ENCODE measurements at places on chromosomes 5 and 9.

- no peak for DNase-seq
Observed at GRCh38 chr5:137486707-137487106, 12.4 kb downstream of the SPOCK1 start.

DNA sequence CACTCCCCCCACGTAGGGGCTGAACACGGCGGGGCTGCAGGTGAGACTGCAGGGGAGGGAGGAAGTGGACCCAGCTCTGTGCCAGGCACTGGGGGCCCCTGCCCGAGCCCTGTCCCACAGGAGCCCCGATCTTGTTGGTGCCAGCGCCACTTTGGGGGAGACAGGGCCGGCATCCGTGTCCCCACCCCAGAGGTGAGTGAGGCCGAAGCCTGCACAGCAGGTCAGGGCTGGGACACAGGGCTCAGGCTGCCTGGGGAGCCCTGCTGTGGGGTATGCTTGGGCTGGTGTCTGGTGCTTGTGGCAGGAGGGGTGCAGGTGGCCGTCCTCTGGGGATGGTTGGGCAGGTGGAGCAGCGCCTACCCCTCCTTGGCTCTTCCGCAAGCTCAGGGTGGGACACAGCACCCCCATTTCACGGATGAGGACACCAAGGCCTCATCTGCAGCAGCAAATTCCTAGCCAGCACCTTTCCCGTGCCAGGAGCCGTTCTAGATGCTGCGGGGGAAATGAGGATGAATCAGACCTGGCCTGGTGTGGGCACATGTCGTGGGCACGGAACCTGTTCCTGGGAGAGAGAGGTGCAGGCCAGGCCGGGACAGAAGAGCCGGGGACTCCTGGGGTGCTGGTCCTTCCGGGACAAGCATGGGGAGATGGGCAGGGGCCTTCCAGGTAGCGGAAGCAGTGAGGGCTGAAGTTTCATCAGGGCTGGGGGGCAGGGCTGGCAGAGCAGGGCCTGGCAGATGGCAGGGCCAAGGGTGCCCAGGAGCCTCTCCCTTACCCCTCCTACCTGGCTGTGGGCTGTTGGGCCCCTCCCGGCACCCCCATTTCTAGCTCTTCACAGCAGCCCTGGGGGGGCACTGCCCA lies 35.2 kb downstream of the KCNT1 start:
- no peak for DNase-seq

DNA sequence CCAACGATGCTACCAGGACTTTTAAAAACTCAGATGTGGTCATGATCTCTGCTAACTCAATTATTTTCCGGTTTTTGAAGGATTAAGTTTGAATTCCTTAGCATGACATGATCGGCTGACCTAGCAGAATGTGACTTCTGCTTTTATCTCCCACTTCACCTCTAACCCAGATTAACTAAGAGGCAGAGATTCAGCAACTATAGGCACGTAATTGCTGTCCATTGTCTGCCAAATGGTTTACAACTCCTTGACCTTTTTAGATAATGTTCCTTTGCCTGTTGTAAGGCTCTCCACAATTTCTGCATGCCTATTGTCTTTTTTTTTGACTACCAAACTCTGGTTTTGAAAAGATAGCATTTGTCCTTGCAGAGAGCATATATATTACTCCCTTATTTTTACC lies 268.2 kb downstream of the BRINP1 start:
- no peak for DNase-seq

- DNase-seq = no peak
Observed at GRCh38 chr9:121915304-121915625, 177.8 kb downstream of the TTLL11 start.

DNA sequence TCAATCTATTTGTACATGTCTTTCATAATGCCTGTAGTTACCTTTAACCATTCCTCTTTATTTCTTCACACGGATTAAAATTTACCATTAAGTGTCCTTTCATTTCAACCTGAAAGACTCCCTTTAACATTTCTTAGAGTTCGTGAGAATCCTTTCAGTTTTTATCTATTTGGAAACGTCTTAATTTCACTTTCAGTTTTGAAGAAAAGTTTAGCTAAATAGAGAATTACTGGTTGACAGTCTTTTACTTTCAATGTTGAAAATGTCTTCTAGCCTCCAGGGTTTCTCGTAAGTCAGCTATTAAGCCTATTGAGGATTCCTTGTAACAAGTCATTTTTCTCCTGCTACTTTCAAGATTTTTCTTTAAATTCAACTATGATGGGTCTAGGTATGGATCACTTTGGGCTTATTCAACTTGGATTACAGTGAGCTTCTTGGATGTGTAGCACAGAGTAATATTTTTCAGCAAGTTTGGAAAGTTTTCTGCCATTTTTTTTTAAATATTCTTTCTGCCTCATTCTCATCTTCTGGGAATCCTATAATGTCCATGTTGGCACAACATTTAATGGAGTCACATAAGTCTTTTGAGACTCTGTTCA lies 48.5 kb downstream of the RFX3 start:
- no peak for DNase-seq

- peak; percentile 61 for DNase-seq
Observed at GRCh38 chr5:96336351-96336985, 96.6 kb downstream of the PCSK1 start.

GRCh38 chr9:70830618-70831017 lies 290.8 kb downstream of the TRPM3 start:
- DNase-seq = no peak

DNA sequence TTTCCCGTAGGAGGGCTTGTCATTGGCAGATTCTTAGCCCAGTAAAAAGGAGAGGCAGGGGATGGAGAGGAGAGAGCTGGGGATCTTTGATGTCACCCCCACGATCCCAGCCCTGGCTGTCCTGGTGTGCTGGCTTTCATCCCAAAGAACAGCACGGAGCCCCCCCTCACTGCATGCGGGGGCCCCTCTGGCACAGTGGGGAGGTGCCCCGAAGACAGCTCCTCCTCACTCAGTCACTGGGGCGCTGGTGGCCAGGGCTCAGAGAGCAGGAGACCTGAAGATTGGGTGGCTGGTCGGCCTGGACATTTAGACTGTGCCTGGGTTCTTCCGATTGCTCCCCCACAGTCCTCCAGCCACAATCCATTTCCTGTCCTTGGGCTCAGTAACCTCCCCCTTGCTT lies 207.5 kb downstream of the MELK start:
- DNase-seq = no peak

- DNase-seq = no peak
Observed at GRCh38 chr9:33117306-33117705, 40.8 kb upstream of the SMU1 start.

Measured in CD4-positive, alpha-beta memory T cell (primary cell).